ENCODE measurements at places on chromosomes 1 and 21.

DNA sequence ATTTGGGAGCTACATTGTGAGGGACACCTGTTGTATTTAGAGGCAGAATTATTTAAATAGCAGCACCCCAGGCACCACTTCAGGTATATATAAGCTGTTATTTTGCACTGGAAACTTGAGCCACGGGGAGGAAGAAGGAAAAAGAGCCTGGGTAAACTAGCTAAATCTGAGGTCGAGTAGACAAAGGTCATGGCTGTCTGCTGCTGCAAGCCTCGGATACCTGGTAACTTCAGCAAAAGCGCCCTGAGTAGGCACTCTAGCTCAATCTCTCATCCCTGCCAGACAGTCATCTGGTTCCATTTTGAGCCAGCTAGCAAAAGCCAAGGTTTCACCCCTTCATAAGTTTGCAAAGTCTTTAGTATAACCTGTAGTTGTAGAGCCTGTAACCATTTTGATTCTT is 101.9 kb upstream of the ZNF644 start:
- no peak for DNase-seq

GRCh38 chr1:203899869-203900714 is 38.7 kb downstream of the SNRPE start:
- DNase-seq = no peak

GRCh38 chr21:45011426-45011825 is 63.0 kb upstream of the ADARB1 start:
- DNase-seq = no peak

DNA sequence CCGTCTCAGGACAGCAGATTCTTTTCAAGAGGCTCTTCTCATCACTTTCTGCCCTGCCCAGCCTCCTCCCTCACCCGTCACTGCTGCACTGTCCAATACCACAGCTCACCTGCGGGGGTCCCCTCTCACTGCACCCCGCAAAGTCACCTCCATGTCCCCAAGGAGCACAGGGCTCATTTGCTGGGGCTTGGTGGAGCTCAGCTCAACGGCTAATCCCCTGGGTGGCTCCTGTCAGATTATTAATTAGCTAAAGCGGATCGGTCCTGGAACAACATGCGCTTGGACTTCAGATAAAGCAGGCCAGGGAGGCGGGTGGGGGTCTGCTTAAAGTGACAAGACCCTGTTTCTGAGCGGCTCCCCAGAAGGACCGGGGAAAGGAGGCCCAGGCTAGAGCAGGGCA is 43.1 kb downstream of the CASZ1 start:
- DNase-seq = no peak

- DNase-seq = no peak
Observed at GRCh38 chr1:43781574-43781973, 74.2 kb downstream of the ST3GAL3 start.

- DNase-seq = no peak
Observed at GRCh38 chr1:30242722-30243457, 480.5 kb downstream of the MATN1 start.

DNA sequence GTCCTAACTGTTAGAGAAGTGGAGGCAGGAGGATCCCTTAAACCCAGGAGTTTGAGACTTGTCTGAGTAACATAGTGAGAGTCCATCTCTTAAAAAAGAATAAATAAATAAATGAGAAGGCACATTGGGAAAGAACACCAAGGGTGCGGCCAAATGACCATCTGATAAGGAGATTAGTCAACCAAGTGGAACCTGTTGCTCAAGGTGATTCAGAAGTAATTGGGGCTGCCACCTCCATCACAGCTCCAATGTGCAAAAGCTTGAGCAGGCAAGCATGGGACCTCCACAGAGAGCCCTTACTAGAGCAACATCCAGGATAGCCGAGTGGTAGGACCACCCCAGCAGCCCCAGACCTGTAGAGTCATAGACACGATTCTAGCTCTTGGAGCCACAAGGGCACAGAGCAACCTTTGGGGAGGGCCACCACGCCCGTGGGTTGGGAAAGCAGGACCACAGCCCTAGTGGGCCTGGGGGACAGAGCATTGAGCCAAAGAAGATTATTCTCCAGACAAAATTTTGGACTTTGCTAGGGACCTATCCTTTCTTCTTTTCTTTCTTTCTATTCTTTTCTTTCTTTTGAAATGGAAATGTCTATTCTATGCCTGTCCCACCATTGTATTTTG is 40.9 kb downstream of the KCNK1 start:
- no peak for DNase-seq
